ENCODE measurements at places on chromosomes 5 and 9.

DNA sequence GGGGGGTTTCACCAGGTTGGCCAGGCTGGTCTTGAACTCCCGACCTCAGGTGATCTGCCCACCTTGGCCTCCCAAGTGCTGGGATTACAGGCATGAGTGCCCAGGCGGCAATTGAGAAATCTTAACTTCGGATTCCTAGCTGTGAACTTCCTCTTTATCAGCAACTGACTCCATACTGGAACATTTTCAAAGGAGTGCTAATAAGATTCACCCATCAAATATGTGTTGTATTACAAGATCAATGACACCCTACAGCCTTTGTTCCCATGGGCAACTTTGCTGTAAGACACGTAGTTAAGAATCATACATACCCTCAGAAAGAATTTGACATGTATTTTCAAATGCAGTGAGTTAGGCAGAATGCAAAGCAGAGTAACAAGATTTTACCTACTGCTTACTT lies 23.1 kb upstream of the ACOT12 start:
- DNase-seq: no peak

DNA sequence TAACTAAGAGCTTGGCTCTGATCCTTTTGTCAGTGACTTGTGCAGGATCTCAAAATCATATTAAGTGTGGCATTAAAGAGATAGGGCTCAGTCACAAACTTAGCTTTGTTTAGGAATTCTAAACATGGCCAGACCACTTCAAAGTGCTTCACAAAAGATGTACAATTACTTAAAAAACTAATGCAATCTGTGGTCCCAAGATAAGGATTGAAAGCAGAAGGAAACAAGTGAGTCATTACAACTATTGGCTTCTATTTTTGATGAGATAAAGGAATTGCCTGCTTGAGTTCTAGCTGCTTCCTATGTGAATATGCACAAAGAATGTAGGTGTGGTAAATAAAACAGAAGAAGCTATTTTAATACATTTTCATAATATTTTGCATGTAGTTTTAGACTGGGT lies 44.9 kb upstream of the SLC12A2 start:
- DNase-seq: no peak

DNA sequence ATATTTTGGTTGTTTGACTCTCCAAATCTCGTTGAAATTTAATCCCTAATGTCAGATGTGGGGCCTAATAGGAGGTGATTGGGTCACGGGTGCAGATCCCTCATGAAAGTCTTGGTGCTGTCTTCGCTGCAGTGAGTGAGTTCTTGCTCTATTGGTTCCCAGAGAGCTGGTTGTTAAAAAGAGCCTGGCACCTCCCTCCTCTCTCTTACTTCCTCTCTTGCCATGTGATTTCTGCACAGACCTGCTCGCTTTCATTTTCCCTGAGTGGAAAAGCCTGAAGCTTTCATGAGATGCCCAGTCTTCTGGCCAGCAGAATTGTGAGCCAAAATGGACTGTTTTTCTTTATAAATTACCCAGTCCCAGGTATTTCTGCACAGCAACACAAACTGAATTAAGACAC lies 221.6 kb downstream of the MAT2B start:
- DNase-seq: no peak

DNA sequence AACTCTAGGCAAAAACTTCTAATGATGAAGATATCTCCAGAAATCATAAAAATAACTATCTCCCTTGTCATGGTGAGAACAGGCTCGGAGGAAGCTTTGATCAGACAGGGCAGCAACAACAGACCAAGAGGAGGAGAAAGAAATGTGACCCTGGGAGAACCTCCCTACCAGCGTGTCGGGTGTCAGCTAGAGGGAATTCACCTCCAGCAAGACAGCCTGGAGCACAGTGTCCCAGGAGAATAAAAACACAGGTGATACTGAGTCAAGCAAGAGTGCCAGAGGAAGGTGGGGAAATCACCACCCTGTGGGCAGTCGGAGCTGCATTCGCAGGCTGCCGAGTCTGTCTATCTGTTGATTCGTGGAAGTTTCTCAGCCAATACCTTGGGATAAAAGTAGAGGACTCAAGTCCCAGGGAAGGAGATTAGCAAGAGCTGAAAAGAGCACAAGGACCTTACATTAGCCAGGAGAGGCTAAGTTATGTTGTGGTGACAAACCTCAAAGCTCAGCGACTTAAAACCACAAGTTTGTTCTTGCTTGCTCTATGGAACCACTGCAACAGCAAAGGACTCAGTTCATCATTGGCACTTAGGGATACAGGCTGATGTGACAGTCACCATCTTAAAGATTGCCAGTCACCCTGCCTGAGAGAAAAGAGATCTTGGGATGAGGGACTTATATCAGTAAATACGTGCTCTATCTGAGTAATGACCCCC lies 598.3 kb downstream of the CCDC171 start:
- no peak for DNase-seq

GRCh38 chr5:176663566-176663965 lies 16.3 kb downstream of the TSPAN17 start:
- DNase-seq: no peak

- DNase-seq: no peak
Measured at GRCh38 chr5:74482523-74482922, 158.0 kb downstream of the ENC1 start.

DNA sequence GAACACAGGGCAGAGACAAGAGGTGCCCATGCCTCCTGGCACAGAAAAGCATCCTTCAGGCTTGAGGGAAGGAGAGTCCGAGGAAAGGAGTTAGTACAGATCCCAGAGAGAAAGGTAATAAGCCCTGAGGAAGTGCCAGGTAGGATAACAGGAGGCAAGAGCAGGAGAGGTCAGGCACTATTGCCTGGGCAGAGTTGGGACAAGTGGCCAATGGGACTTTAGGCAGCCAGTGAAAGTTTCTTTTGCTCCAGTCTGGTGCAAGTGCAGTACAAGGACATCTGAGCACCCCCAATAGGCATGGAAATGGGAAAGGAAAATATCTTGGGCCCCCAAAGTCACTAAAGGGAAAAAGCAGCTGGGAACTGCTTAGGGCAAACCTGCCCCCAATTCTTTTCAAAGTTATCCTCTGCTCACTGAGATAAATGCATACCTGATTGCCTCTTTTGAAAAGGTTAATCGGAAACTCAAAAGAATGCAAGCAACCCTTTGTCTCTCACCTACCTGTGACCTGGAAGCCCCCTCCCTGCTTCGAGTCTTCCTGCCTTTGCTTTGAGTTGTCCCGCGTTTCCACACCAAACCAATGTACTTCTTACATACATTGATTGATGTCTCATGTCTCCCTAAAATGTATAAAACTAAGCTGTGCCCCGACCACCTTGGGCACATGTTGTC lies 46.5 kb downstream of the ELOVL7 start:
- DNase-seq: no peak

- no peak for DNase-seq
Measured at GRCh38 chr5:5017827-5018577, 122.1 kb upstream of the ADAMTS16 start.

- no peak for DNase-seq
Measured at GRCh38 chr5:74919041-74919440, 52.9 kb upstream of the FAM169A start.

- DNase-seq: peak; percentile 35
Measured at GRCh38 chr9:131776473-131776872, 36.6 kb upstream of the RAPGEF1 start.

DNA sequence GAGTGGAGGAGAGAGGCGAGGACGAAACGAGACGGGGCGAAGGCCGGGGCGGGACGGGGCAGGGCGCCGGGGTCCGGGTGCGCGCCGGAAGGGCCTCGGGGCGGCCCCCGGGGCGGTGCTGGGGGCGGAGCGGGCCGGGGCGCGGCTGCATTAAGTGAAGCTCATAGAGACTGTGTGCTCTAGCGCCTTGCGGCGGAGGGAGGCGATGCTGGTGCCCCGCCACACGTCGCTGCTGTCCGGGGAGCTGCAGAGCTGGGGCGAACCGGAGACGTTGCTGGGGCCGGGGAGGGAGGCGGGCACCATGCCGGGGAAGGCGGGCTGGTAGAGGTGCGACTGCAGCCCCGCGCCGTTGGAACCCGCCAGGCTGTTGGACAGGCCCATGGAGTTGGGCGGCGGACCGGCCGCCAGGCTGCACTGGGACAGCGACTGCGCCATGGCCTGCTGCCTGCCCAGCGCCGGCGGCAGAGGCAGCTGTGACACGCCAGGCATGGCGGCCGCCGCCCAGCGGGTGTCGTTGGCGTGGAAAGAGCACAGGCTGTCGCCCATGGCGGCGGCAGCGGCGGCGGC lies 8.3 kb downstream of the OTP start:
- peak; percentile 82 for DNase-seq

DNA sequence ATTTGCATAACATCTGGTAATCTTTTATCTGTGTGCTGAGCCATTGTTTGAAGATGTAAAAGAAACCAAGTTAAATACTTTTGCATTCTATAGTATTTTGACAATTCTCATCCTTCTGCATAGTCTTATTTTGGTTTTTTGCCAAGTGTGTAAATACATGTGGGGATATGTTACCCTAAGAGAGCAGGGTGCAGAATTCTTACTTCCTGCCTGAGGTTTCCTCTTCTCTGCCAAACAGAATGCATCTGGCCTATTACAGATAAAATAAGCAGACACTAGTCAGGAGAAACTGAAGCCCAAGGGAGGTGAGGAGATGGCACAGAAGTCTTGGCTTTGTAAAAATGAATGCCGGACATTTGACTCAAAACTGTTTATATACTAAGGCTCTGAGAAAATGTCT lies 462.1 kb downstream of the TMEM38B start:
- no peak for DNase-seq

DNA sequence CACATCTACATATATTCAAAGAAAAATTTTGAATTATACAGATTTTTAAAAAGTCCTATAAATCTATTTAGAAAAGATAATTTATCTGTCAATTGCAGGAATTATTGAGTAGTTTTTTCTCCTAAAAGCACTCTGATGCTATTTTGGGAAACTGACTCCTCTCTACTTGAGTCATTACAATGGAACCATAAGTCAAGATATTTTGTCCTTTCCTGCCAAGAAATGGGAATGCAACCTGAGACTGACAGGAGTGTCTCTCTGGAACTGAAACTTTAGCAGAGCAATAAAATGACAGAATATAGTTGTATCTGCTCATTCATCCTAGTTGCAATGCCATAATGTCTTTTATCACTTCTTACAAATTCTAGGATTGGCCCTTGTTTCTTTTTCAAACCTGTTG lies 48.6 kb downstream of the CARTPT start:
- DNase-seq: no peak

DNA sequence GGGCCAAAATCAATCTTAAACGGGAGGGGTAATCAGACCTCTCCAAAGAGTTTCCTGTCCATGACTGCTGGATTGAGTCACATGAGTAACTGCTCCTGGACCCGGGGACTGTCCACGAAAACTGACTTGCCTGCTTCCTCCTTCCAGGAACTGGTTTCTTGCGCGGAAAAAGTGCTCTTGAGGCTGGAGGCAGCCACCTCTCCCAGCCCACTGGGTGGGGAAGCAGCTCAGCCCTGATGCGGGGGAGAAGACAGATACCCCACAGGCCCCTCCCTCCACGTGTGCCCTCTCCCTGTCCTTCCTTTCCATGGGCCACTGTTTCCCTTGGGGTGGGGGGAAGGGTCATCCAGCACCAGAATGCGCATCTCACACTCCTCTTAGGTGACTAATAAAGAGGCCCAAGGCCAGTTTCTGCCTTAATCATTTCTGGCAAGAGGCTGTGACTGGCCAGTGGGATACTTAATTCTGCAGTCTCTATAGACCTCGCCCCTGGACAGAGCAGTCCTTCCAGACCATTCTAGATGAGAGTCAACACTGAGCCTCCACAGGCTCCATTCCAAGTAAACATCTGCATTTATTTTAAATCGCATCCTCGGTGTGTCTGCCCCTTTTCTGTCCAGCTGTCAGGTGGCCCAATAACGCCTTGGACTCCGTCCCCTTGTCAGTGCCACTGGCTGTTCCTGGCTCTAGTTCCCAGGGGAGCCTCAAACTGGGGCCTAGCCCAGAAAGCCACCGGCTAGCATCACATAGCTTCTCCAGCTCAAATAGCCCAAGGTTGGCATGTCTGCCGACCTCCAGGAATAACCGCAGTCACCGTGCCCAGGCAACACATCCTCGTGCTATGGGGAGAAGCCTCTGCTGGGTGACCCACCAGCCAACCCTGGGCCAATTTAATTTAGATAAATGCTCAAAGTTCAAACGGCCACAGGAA lies 12.0 kb downstream of the REXO4 start:
- DNase-seq: no peak

GRCh38 chr5:776862-777711 lies 7.4 kb downstream of the ZDHHC11B start:
- DNase-seq: no peak

DNA sequence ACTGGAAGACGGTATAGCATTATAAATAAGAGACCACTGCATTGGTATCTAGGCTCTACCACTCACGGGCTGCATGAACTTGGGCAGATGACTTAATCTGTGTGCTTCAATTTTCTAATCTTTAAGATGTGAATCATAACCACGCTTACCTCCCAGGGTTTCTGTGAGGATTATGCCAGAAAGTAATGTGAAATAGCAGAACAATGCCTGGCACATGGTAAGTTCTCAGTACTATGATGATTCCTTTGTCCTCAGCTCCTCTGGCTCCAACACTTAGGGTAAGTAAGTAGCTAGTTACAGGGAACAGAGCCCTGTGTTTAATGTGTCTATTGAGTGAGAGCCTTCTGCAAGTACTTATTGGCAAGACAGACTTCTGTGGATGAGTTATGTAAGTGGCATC lies 31.1 kb downstream of the POU4F3 start:
- no peak for DNase-seq

- no peak for DNase-seq
Measured at GRCh38 chr9:7907551-7908337, 108.2 kb upstream of the DMAC1 start.

GRCh38 chr5:38870595-38870994 lies 24.8 kb downstream of the OSMR start:
- DNase-seq: no peak

GRCh38 chr9:69153707-69154521 lies 20.2 kb upstream of the TJP2 start:
- no peak for DNase-seq

GRCh38 chr5:136006164-136006563 lies 22.6 kb upstream of the TGFBI start:
- no peak for DNase-seq

DNA sequence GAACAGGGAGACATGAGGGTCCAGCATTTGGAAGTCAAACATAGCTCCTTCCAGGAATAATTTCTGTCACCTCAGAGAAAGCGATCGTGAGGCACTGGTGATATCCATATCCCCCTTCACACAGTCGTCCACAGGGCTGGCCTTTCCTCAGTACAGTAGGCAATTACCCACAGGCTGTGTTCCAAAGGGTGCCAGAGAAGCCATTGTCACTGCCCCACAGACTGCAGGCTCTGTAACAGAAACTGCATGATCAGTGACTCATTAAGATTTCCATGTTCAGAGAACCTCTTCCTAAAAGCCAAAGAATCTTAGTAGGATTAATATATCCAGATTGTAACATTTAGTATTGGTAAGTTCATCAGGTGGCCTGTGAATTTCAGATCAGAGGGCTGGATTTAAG lies 127.6 kb downstream of the RPS23 start:
- DNase-seq: no peak

DNA sequence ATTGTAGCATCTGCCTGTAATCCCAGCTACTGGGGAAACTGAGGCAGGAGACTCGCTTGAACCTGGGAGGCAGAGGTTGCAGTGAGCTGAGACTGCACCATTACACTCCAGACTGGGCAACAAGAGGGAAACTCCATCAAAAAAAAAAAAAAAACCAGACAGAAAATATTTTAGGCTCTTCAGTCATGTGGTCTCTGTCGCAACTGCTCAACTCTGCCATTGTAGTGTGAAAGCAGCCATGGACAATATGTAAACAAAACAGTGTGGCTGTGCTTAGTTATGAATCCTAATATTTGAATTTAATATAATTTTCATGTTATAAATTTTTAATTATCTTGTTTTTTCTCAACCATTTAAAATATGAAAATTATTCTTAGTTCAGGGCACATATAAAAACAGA lies 38.4 kb downstream of the ZFAND5 start:
- no peak for DNase-seq

- no peak for DNase-seq
Measured at GRCh38 chr9:90552317-90552716, 90.3 kb downstream of the DIRAS2 start.

All from activated T-cell treated with anti-CD3 and anti-CD28 coated beads, Interleukin-2, amount 50 U/mL, for 72 hours (primary cell).